ENCODE measurements at places on chromosomes 11 and 22.

GRCh38 chr11:121482231-121483129, 29.7 kb upstream of the SORL1-AS1 start:
- peak; percentile 93 for DNase-seq

DNA sequence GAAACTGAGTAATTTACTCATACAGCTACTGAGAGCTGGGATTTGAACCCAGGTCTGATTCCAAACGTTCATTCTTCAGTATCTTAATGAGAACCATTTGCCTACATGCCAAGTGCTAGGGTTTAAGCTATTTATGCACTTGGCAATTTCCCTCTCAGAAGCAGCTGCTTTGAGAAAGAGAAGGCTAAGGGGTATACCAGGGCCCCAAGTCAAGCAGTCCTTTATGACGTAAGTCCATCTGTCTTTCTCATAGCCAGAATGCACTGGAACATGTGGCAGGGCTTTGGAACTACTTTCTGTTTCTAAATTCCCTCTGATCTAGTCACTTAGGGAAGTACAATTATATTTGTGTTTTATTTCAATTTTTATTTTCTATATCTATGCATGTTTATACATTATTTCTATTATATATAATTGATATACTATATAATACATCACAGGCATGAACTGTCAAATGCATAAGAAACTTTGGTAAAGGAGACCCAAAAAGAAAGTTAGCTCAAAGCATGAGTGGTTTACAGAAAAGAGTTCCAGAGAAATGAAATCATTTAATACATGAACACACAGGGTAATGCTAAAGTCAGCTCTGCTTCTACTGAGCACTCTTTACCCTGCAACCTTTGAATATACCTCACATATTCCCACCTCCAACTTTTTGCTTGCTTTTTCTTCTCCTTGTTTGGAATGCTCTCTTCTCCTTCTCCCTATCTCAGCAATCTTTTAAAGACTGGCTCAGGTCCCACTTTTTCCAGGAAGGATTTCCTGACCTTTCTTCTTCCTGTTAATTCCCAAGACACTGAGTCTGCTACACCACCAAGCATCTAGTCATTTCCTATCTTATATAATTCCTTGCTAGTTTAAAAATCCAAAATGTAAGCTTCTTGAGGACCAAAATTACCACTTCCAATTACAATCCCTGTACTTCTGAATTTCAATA, 80.5 kb upstream of the GDPD4 start:
- DNase-seq = no peak

DNA sequence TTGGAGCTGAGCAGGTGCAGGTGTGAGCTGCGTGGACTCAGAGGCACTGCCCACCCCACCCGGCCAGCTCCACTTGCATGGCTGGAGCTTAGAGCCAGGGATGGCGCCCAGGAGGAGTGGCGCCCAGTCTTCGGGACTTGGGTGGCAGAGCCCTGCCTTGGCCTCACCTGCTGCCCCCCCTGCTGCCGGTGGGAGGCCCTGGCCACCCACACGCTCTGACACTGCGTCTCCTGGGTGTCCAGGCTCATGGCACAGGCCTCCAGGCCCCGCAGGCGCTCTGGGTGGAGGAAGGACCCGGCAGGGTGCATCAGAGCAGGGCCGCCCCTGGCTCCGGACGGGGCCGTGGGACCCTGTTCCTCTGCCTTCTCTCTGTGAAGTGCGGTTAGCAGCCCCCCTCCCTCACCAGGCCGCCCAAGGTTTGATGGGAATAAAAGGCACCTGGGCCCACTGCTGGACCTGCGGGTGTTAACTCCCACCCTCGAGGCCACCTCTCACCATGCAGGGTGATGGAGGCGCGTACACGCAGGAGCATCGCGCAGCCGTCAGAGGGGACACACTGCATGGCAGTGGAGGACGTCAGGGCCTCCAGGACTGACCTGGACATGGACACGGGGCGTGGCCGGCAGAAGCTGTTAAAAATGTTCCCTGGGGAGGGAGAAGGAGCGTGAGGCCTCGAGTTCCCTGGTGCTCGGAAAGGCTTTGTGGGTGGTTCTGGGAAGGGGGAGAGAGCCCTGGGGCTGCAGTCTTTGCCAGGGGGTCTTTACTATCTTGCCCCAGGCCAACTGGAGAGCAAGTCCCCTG, 11.8 kb downstream of the IL17REL start:
- no peak for DNase-seq

DNA sequence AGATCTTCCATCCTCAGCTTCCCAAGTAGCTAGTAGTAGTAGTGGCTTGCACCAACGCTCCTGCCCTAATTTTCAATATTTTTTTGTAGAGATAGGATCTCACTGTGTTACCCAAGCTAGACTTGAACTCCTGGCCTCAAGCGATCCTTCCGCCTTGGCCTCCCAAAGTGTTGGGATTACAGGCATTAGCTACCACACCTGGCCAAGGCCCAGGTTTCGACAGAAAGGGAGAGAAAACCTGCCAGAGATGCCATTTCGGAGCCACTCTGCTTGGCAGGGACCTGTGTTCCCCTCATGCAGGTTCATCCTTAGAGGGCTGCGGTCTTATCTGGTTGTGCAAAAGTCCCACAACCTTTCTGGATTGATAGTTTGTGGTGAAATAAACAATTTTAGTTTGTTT, 41.4 kb downstream of the FAM83F start:
- DNase-seq = no peak

DNA sequence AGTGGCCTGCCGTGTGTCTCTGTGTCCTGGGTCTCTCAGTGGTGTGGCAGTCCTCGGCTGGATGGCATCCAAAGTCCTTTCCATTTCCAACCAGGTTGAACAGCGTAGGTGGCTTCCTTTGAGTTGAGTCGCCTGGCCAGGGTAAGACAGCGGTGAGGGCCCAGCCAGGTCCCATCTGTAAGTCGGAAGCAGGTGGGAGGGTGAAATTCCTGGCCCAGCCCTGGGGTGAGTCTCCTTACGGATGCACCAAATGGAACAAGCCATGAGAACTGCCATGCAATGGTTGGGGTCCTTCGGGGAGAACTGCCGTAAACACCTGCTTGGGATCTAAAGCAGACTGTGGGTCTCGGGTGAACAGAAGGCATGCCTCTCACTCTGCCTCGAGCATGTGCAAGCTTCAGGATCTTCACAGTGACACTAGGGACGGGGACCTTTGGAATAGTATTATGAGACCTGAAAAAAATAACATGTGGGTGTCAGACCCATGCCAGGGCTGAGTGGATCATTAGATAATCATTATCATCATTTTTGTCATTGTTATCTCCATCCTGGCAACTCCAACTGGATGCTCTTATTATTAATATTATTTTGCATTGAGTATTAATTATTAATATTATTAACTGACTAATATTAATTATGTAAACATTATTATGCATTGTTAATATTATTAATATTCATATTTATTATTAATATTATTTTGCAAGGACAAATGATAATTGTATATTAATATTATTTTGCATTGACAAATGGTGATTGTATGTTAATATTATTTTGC, 57.7 kb upstream of the LINC01488 start:
- DNase-seq = no peak

- no peak for DNase-seq
These were observed 403.2 kb downstream of the NELL1 start for GRCh38 chr11:21072558-21072957.

DNA sequence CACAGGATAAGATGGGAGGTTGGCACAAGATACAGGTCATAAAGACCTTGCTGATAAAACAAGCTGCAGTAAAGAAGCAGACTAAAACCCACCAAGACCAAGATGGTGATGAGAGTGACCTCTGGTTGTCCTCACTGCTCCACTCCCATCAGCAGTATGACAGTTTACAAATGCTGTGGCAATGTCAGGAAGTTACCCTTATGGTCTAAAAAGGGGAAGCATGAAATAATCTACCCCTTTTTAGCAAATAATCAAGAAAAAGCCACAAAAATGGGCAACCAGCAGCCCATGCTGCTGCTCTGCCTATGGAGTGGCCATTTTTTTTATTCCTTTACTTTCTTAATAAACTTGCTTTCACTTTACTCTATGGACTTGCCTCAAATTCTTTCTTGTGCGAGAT, 8.7 kb upstream of the PIWIL4 start:
- DNase-seq = no peak

DNA sequence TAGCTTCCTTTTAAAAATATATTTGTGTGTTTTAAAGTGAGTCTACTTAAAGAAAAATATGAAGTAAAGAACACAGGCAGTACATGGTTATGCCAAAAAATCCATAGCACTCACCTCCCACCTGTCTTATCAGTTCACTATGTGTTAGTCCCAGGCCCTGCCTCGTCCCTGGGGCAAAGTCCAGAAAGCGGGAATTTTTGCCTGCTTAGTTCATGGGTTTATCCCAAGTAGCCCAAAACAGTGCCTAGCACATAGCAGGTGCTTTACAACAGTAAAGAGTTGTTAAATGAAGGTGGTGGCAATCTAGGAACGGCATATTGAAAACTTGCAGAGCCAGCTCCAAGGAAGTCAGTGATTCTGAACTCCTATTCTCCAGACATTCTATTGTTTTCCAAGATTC, 154.0 kb downstream of the MN1 start:
- no peak for DNase-seq

DNA sequence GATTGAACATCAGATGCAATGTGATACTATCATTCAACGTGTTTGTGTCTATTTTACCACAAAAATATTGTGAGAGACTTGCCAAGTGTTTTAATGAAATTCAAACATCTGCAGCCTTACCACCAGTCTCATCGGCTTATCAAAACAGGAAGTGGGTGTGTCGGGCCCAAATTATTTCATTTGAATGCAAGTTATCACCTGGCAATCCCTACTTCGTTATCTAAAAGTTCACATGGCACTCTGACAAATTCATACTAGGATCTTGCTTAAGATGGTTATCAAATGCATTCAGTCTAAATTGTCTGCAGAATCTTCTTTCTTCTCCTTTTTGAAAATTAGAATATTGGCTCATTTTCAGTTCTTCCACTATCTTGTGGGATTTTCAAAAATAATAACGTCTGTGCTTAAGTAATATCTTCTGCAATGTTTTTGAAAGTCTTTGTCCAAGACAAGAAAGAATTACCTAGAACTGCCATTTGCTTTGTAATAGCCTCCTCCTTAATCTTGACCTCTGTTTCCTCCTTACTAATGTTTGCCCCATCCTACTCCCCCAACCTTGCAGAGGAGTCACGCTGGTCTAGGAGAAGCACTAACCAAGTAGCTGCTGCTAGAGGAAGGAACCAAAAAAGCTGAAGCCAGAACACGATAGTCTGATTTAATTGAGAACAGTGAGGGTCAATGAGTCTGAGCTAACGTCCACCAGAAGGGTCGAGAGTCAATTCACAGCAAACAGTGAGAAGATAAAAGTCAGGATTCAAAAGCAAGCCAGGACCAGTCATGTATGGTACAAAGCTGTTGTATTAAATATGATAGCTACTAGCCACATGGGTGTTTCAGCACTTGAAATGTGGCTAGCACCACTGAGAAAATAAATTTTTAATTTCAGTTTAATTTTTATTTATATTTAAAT, 10.2 kb upstream of the BIRC3 start:
- DNase-seq = no peak

DNA sequence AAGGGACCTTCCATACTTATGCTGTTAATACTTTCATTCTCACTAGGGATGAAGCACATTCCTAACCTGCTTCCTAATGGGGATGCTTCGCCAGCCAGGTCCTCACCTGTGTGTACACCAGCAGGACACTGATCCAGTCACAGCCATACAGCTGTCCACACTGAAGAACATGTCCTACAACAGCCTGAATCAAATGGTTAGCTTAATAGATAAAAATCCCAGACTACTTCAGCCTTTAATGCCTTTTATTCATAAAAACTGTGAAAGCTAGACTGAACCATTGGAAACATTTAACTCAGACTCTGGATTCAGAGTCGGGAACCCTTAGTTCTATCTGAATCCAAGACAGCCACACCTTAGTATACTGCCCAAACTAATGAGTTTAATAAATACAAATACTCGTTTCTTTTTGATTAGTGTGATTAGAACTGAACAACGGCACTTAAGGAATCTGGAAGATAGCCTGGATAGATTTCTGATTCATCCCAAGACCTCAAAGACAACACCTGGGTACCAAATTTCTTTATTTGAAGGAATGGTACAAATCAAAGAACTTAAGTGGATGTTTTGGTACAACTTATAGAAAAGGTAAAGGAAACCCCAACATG, 3.3 kb downstream of the FTH1 start:
- no peak for DNase-seq

DNA sequence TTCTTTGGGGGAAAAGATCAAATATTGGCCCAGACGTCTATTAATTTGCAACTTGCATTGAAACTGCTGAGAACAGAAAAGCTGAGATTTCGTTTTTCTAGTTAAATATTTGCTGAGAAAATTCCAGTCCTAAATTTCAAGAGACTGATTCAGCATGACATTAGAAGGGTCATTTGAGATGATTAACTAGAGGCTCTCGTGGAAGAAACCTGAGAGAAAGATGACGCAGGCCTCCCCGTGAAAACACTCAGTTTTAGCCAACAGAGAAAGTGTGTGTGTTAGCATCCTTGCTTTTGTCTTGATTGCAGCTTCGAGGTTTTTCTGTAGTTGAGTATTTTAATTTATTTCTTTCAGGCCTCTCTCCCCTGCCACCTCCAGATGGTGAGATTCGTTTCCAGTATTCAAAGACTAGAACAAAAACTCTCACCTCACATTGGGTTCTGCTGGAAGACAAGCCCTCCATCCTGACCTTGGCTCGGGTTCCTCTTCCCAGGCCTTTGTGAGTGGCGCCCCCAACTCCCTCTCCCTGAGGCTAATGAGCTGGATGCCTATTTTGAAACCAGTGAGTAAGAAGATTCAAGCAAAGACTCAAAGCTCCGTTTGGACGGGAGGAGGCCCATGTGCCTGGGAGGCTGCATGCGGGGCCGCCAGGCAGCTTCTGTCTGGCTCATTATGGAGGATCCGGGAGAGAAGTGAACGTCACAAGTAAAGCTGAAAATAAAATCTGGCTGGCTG, 52.4 kb downstream of the CELSR1 start:
- no peak for DNase-seq

GRCh38 chr11:75163921-75164849, 13.3 kb downstream of the SLCO2B1 start:
- DNase-seq = no peak

- DNase-seq = no peak
These were observed 104.2 kb downstream of the TEAD1 start for GRCh38 chr11:12778240-12778905.

GRCh38 chr11:123431619-123432018, 1.6 kb downstream of the GRAMD1B start:
- DNase-seq = no peak

GRCh38 chr11:2074266-2074825, 64.8 kb downstream of the IGF2 start:
- DNase-seq = no peak

DNA sequence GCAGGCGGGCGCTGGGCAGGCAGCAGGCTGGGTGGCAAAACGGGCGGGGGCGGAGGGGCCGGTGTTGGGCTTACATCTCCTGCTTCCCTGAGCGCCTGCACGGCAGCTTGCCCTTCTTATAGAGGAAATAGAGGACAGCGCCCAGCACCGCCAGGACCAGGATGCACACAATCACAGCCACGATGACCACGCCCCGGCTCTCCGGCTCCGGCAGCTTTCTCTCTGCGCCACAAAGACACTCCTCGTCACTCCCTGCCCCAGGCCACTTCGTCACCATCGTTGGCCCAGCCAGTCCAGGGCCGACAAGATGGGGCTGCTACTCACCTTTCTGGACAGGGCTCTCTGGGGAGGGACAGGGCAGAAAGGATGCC, 6.3 kb downstream of the MCAM start:
- DNase-seq = no peak
